Mesenchymal stem cell (in vitro differentiated cells and primary cell): ENCODE measurements at places on chromosomes 5 and 9.

GRCh38 chr5:180975338-180975737 lies 13.3 kb upstream of the BTNL3 start:
- H3K27ac ChIP-seq: no peak overlapping the region
- H3K27me3 ChIP-seq: no peaks in the 10 kb centered on the region
- no peak for DNase-seq
- no peaks in the 10 kb centered on the region for H3K4me1 ChIP-seq
- H3K4me3 ChIP-seq: no peak overlapping the region
- no peaks in the 10 kb centered on the region for H3K36me3 ChIP-seq

- H3K4me3 ChIP-seq: no peak overlapping the region
- H3K27me3 ChIP-seq: no peaks in the 10 kb centered on the region
- no peak overlapping the region for H3K27ac ChIP-seq
- no peak for DNase-seq
- no peaks in the 10 kb centered on the region for H3K36me3 ChIP-seq
Measured at GRCh38 chr5:67206929-67207328, 10.3 kb upstream of the CD180 start.

- no peak overlapping the region for H3K4me3 ChIP-seq
- no peak for DNase-seq
- no peak overlapping the region for H3K27ac ChIP-seq
- no peaks in the 10 kb centered on the region for H3K36me3 ChIP-seq
Measured at GRCh38 chr9:14870090-14870489, 40.1 kb downstream of the FREM1 start.

GRCh38 chr9:130857864-130858738 lies 23.0 kb downstream of the ABL1 start:
- DNase-seq: peak; percentile 90
- peak overlapping the region; percentile 83 for H3K27ac ChIP-seq
- H3K27me3 ChIP-seq: no peaks in the 10 kb centered on the region
- H3K4me1 ChIP-seq: peaks cover 41% of the 10 kb centered on the region
- peaks cover 88% of the 10 kb centered on the region for H3K36me3 ChIP-seq

GRCh38 chr5:151264113-151264512 lies 11.1 kb downstream of the GM2A start:
- no peak overlapping the region for H3K27ac ChIP-seq
- H3K4me1 ChIP-seq: no peaks in the 10 kb centered on the region
- peaks cover 10% of the 10 kb centered on the region for H3K36me3 ChIP-seq
- DNase-seq: peak; percentile 25
- no peaks in the 10 kb centered on the region for H3K27me3 ChIP-seq

- no peak overlapping the region for H3K4me3 ChIP-seq
- no peaks in the 10 kb centered on the region for H3K27me3 ChIP-seq
- DNase-seq: no peak
- no peak overlapping the region for H3K27ac ChIP-seq
- no peaks in the 10 kb centered on the region for H3K4me1 ChIP-seq
- H3K36me3 ChIP-seq: peaks cover 4% of the 10 kb centered on the region
Measured at GRCh38 chr5:1050423-1051365, 42.1 kb downstream of the NKD2 start.

DNA sequence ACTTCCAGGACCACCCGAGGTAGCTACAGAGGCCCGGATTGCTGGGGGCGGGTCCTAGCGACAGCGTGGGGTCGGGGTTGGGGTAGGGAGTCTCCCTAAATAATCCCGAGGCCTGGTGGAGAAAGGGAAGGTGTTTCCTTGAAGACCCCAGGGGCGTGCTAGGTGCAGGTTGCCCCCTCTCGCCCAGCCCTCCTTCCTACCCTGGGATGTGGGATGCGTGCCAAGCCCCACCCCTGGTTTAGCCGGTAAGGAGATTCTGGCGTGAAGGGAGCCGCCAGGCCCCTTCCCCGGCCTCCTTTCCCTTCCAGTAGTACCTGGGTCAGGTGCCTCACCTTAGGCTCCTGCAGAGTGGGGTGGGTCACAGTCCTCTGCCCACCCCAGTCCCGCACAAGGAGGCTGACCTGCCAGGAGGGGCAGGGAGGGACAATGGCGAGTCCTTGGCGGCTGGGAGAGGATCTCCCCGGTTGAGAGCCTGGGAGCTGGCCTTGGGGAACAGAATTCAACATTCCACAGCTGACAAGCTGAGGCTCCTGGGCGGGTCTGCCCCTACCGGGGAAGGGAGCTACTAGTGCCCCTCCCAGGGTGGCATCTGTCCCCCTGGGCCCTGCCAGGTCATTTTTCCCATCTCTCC lies 674 bp downstream of the TSPAN17 start:
- DNase-seq: peak; percentile 29
- peak overlapping the region; percentile 77 for H3K4me3 ChIP-seq
- no peaks in the 10 kb centered on the region for H3K27me3 ChIP-seq
- no peak overlapping the region for H3K27ac ChIP-seq
- peaks cover 33% of the 10 kb centered on the region for H3K4me1 ChIP-seq
- H3K36me3 ChIP-seq: peaks cover 18% of the 10 kb centered on the region

DNA sequence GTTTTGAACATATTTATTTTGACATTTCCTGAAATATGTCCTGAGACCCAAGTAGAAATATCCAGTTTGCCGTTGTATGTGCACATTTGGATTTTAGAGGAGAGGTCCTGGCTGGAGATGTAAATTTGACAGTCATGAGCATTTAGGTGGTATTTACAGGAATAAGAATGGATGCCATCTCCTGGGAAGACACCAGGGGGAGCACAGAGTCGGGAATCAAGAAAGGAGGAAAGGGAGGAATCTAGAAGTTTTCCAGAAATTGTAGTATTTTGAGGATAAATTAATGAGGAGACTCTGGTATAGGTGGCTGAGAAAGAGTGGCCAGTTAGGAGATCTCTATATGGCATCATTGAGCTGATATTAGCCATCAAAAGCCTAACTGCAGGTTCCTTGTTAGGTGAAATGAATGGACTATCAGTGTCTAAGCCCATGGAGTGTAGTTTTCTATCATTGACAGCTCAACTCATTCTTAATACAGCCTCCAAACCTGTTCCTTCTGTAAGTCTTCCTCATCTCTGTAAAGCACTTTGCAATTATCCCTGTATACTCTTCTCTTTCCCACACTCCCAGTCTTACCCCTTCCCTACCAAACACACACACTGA lies 7.2 kb downstream of the GAPT start:
- no peak overlapping the region for H3K27ac ChIP-seq
- peaks cover 1% of the 10 kb centered on the region for H3K27me3 ChIP-seq
- H3K36me3 ChIP-seq: no peaks in the 10 kb centered on the region
- DNase-seq: peak; percentile 47

- H3K27ac ChIP-seq: no peak overlapping the region
- peaks cover 2% of the 10 kb centered on the region for H3K4me1 ChIP-seq
- H3K4me3 ChIP-seq: no peak overlapping the region
- peaks cover 11% of the 10 kb centered on the region for H3K27me3 ChIP-seq
Measured at GRCh38 chr5:7678030-7678429, 172.9 kb downstream of the CFAP90 start.

- H3K4me1 ChIP-seq: peaks cover 3% of the 10 kb centered on the region
- no peak overlapping the region for H3K4me3 ChIP-seq
- H3K27ac ChIP-seq: peak overlapping the region; percentile 63
- DNase-seq: no peak
- no peaks in the 10 kb centered on the region for H3K27me3 ChIP-seq
Measured at GRCh38 chr9:95148208-95148520, 169.3 kb downstream of the FANCC start.

GRCh38 chr9:127783111-127784008 lies 2.5 kb upstream of the CDK9 start:
- no peak overlapping the region for H3K27ac ChIP-seq
- H3K4me3 ChIP-seq: no peak overlapping the region
- no peak for DNase-seq
- no peaks in the 10 kb centered on the region for H3K27me3 ChIP-seq
- peaks cover 15% of the 10 kb centered on the region for H3K36me3 ChIP-seq

DNA sequence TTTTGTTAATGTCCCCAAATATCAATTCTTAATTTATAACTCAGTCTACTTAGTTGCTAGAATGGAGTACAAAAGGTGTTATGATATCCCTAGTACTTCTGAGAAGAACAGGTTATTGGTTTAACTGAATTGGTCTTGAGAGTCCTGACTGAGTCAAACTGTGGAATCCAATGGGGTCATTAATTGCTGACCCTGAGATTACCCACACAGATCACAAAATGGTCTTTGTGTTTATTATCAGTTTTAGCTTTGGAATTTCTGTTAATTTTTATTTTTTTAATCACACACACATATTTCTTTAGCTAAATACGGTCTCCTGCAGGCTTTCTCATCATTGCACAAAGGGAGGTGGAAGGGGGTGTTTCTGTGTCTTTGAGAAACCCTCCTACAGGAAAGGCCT lies 301.6 kb downstream of the EBF1 start:
- H3K4me3 ChIP-seq: no peak overlapping the region
- DNase-seq: no peak
- H3K27ac ChIP-seq: no peak overlapping the region

- H3K4me3 ChIP-seq: no peak overlapping the region
- H3K36me3 ChIP-seq: no peaks in the 10 kb centered on the region
- no peaks in the 10 kb centered on the region for H3K4me1 ChIP-seq
- peak; percentile 66 for DNase-seq
Measured at GRCh38 chr9:89278997-89279739, 31.8 kb upstream of the CKS2 start.

- no peaks in the 10 kb centered on the region for H3K36me3 ChIP-seq
- peaks cover 9% of the 10 kb centered on the region for H3K27me3 ChIP-seq
- H3K4me3 ChIP-seq: no peak overlapping the region
- H3K4me1 ChIP-seq: no peaks in the 10 kb centered on the region
- no peak overlapping the region for H3K27ac ChIP-seq
Measured at GRCh38 chr9:90789408-90789807, 12.2 kb upstream of the SYK start.

GRCh38 chr9:131666029-131666428 lies 73.8 kb downstream of the RAPGEF1 start:
- H3K27ac ChIP-seq: no peak overlapping the region
- no peak overlapping the region for H3K4me3 ChIP-seq
- no peak for DNase-seq
- H3K27me3 ChIP-seq: no peaks in the 10 kb centered on the region
- H3K4me1 ChIP-seq: peaks cover 23% of the 10 kb centered on the region
- no peaks in the 10 kb centered on the region for H3K36me3 ChIP-seq

GRCh38 chr9:130884542-130885483 lies 11.8 kb downstream of the QRFP start:
- H3K4me1 ChIP-seq: no peaks in the 10 kb centered on the region
- no peak overlapping the region for H3K27ac ChIP-seq
- H3K27me3 ChIP-seq: no peaks in the 10 kb centered on the region
- no peak for DNase-seq
